ENCODE measurements at places on chromosomes 2 and 18. TPM values are rescaled to one million over a fixed set of nuclear protein-coding genes. Genes with fewer than 3 reads are reported as not detected.

DNA sequence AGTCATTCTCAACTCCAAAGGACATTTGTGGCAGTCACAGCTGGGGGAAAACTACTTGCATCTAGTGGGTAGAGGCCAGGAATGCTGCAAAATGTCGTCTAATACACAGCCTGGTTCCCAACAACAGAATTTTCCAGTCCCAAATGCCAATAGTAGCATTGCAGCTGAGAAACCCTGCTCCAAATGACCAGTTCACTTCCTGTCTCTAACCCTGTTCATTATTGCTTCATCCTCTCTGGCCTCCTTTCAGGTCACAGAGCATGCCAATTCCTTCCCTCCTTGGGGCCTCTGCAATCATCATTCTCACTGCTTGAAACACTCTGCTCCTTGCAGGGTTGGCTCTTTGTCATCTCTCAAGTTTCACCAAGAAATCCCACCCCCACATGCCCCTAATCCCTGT lies 139.1 kb downstream of the IRS1 start:
- peaks cover 2% of the 10 kb centered on the region for H3K27me3 ChIP-seq
- H3K4me1 ChIP-seq: no peaks in the 10 kb centered on the region
- H3K27ac ChIP-seq: no peak overlapping the region
- no peaks in the 10 kb centered on the region for H3K36me3 ChIP-seq

The COL4A3 gene
- total RNA-seq: not detected

DNA sequence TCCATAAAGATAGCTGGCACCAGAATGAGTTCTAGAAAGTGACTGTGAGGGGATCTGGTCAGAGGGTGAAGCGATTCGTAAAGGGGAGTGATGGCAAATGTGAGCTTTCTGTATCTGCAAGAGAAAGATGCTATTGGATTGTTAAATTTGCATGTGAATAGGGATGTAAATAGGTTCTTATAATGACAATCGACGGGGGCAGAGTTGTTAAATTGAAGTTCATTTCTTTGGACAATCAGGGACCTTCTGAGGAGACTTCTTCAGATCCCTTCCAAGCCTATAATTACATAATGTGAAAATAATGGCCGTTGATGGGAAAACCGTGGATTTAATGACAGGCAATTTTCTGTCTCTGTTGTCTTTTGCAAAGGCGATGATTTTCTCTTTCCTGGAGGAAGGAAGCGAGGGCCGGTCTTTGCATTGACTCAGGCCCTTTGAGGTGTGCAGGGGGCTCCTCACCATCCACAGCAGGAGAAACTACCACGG lies 52.2 kb upstream of the TMEM18 start:
- no peaks in the 10 kb centered on the region for H3K36me3 ChIP-seq
- H3K27me3 ChIP-seq: no peaks in the 10 kb centered on the region
- DNase-seq: no peak
- no peaks in the 10 kb centered on the region for H3K4me1 ChIP-seq

GRCh38 chr2:95374921-95375471 lies 27.5 kb upstream of the FAHD2A start:
- H3K4me1 ChIP-seq: no peaks in the 10 kb centered on the region
- DNase-seq: no peak
- H3K27me3 ChIP-seq: no peaks in the 10 kb centered on the region
- no peak overlapping the region for H3K27ac ChIP-seq
- H3K4me3 ChIP-seq: no peak overlapping the region

The ERFE gene
- not detected for total RNA-seq

The TCF23 gene
- total RNA-seq: not detected

GRCh38 chr2:70851704-70852103 lies 16.1 kb upstream of the CD207 start:
- no peaks in the 10 kb centered on the region for H3K27me3 ChIP-seq
- no peak overlapping the region for H3K27ac ChIP-seq
- DNase-seq: no peak
- H3K4me3 ChIP-seq: no peak overlapping the region

- H3K27ac ChIP-seq: no peak overlapping the region
- no peak for DNase-seq
- H3K4me1 ChIP-seq: no peaks in the 10 kb centered on the region
- no peak overlapping the region for H3K4me3 ChIP-seq
Observed at GRCh38 chr2:236252602-236253001, 11.6 kb downstream of the ASB18 start.

The SH3BP4 gene
- total RNA-seq: 0.37 TPM

DNA sequence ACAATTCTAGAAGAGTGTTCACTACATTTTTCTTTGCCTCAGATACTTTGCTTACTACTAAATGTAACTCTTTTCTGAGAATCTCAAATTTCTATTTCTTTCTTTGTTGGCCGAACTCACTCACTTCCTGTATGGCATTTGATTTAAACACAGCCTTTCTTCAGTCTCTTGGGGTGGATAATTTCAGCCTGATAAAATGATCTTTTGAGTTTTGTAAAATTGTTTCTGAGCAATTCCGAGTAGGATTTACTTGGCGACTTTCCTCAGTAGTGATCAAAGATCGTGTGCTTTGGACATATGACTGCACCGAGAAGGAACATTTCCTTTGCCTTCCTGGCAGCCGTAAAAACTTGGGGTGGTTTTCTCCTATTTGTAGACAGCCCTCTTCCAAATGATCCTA lies 127.4 kb downstream of the DCDC2C start:
- H3K4me3 ChIP-seq: no peak overlapping the region
- H3K36me3 ChIP-seq: no peaks in the 10 kb centered on the region
- no peak for DNase-seq
- H3K27me3 ChIP-seq: no peaks in the 10 kb centered on the region

The SERPINB11 gene
- not detected for total RNA-seq

The NPAS2 gene
- 0.54 TPM for total RNA-seq

DNA sequence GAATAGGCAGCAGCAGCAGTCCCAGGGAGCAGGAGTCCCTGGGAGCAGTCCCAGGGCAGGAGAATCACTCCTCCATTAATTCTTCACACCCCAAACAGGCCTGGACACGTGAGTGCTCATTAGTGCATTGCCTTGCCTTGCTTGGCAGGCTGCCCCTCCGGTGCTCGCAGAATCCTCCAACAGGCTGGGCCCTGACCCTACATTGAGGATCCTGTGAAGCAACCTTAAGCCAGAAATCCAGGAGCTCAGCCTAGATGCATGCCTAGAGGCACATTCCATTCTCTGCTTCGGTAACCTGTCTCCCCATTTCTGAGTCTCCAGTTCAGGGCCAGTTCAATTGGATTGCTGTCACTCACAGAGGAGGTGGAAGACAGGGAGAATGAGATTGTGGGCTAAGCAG lies 97.4 kb upstream of the LRATD1 start:
- no peak overlapping the region for H3K4me3 ChIP-seq
- DNase-seq: no peak
- no peaks in the 10 kb centered on the region for H3K4me1 ChIP-seq
- no peaks in the 10 kb centered on the region for H3K27me3 ChIP-seq
- no peak overlapping the region for H3K27ac ChIP-seq

GRCh38 chr2:64192664-64193105 lies 48.5 kb upstream of the PELI1 start:
- no peak overlapping the region for H3K4me3 ChIP-seq
- H3K4me1 ChIP-seq: no peaks in the 10 kb centered on the region
- H3K27me3 ChIP-seq: no peaks in the 10 kb centered on the region
- DNase-seq: no peak

GRCh38 chr2:128477026-128477820 lies 158.6 kb upstream of the HS6ST1 start:
- H3K4me1 ChIP-seq: no peaks in the 10 kb centered on the region
- no peaks in the 10 kb centered on the region for H3K36me3 ChIP-seq
- H3K4me3 ChIP-seq: no peak overlapping the region

The UGT1A4 gene
- total RNA-seq: not detected

All from CD4-positive, CD25-positive, alpha-beta regulatory T cell (primary cell).